ENCODE measurements at places on chromosomes 7 and 10.

DNA sequence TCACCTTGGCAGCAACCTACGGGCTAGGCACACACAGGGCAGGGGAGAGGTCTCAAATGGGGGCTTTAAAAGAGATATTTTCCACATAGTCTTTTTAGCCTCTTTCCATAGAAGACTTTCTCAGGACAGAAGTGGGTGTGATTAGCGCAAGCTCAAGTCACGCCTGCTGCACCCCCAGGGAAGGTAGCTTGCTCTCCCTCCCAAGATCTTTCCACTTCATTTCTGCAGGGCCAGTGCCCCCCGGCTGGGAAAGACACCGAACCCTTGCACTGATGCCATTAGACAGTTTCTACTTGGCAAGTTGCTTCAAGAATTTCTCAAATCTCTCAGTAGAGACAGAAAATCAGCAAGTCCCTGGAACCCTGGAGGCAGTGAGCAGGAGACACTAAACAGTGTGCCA, 19.4 kb downstream of the CHST15 start:
- no peak for DNase-seq

- DNase-seq, result no peak
These were observed 11.3 kb downstream of the MTG1 start for GRCh38 chr10:133405272-133405671.

DNA sequence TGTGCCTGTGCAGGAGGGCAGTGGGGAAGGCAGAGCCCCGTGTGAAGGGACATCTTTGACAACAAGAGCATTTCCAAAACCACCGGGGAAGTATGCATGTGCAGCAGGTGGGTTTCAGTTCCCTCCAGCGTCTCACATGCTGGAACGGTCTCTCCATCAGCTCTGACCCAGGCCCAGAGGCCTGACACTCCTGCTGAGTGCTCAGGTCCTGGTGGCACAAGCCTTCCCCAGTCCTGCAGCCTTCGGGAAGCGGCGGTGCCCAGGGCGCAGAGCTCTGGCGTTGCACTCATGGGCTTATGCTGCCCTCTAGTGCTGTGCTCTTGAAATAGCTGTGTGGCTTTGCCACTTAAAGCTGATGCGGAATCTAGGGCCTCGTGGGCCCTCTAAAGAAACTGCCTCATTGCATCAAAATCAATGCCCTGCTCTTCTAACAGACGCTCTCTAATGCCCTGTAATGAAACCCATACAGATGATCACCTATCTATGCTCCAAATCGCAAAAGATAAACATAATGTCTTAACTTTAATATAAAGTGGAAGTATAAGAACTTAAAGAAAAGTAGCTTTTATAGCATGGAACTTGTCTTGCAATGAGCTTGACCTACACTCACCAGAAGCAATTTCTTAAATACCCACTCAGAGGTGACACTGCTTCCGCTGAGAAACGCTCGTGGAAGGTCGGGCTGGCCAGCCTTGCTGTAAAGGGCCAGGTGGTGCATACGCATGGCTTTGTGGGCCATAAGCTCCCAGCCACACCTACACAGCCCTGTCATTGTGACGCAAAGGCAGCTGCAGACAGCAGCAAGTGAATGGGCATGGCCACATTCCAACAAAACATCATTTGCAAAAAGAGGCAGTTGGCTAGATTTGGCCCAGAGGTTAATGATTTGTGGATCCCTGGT, 38.6 kb downstream of the CLRN3 start:
- DNase-seq, result peak; percentile 62

- DNase-seq, result no peak
These were observed 27.7 kb downstream of the BRAF start for GRCh38 chr7:140896996-140897395.

- DNase-seq, result no peak
These were observed 258.2 kb downstream of the USP6NL start for GRCh38 chr10:11353006-11353896.

- peak; percentile 23 for DNase-seq
These were observed 3.0 kb downstream of the NAMPT start for GRCh38 chr7:106281585-106282318.

GRCh38 chr7:123431075-123431614, 103.2 kb downstream of the IQUB start:
- DNase-seq, result no peak

GRCh38 chr10:131851346-131851745, 49.5 kb upstream of the PPP2R2D start:
- DNase-seq, result no peak

GRCh38 chr7:55050281-55050680, 31.5 kb downstream of the EGFR start:
- no peak for DNase-seq

All from stimulated activated naive CD8-positive, alpha-beta T cell treated with anti-CD3 and anti-CD28 coated beads, Interleukin-15, Interleukin-2, amounts not matched to agents 100 U/mL and 50 U/mL, for 24 hours (primary cell).